Skeletal muscle cell (primary cell): ENCODE measurements at places on chromosomes 5 and 9.
A peak's percentile ranks its signal among the peaks of the same experiment; 100 is the strongest.

DNA sequence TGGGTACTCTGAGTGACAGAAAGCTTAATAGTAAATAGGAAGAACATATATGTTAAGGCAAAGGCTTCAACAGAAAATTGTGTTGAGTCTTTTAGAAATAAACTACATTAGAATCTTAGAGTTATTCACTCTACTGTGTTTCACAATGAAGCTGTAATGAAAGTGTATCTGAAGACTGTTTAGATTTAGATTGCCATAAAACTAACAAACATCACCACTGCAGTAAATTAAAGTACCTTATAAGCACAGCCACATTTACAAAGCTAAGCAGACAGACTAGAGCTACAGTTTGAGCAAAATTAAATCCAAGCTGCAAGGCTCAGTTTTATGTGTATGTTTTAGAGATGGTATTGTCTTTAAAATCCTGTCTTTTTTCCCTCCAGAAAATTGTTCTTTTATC, 172.4 kb downstream of the PBX3 start:
- DNase-seq: no peak

DNA sequence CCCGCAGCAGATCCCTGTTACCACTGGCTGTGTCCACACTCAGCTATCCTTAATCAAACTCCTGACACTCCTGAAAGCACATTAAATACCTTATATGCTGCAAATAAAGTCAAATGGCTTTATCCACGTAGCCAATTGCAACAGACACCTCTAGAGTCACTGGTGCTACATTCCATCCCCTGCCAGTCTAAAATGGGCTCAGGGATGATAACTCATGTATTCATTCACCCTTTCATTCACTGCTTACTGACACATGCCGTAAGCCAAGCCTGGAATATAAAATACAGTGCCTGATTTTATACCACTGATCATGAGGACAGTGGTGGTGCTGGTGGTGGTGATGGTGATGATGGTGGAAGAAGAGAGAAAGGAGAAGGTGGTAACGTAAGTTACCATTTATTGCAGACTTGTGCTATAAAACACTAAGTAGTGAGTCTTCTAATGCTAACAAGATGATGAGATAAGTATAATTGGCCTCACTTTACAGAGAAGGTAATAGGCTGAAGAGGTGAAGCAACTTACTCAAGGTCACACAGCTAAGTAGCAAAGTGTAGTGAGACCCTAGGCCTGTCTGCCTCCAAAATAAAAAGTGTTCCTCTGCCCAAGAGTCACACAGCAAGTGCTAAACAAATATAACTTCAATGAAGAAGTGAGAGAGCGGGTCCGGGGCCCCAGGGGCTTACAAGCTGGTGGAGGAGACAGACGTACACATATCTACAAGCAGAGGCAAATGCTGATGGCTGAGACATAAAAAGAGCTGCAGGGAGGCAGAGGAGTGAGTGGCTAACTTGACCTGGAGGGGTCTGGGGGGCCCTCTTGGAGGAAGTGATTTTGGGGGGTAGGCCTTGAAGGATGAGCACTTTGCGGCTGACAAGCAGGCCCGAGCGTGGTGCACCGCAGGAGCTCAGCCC, 1.2 kb downstream of the TTLL11 start:
- DNase-seq: no peak

- DNase-seq: peak; percentile 33
These were observed 80.2 kb downstream of the DOCK2 start for GRCh38 chr5:169717288-169717687.

DNA sequence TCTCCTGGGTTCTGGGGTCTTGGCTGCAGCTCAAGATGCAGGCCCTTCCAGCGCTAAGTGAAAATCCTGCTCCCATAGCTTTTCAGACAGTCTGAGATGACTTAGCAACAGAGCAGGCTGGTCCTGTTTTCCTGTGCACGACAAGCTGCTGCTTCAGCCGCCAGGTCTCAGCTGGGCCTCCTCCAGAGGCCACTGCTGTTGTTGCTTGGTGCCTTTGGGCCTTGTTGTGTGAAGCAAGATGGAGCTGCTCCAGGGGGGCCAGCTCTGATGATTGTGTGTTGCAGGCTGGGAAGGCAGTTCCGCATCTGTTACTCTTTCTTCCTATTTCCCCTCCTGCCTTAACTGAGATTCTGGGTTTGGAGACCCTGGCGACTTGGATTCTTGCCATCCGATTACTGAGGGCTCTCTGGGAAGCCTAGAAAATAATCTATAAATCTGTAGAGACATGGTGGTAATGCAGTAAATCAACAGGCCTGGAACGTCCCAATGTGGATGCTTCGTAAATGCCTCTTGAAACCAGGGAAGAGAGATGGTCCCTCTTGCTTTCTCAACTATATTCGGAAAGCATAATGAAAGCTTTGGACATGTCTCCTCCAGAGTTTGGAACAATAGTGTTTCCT, 3.2 kb downstream of the MAP1B start:
- DNase-seq: peak; percentile 8

- DNase-seq: no peak
These were observed 325.7 kb downstream of the SLF1 start for GRCh38 chr5:94944160-94944559.

GRCh38 chr5:59586841-59587240, 306.7 kb downstream of the PDE4D start:
- DNase-seq: no peak

GRCh38 chr9:21931428-21931827, 62.8 kb downstream of the CDKN2A start:
- no peak for DNase-seq

GRCh38 chr5:138240650-138241385, 27.7 kb upstream of the CDC23 start:
- DNase-seq: no peak

DNA sequence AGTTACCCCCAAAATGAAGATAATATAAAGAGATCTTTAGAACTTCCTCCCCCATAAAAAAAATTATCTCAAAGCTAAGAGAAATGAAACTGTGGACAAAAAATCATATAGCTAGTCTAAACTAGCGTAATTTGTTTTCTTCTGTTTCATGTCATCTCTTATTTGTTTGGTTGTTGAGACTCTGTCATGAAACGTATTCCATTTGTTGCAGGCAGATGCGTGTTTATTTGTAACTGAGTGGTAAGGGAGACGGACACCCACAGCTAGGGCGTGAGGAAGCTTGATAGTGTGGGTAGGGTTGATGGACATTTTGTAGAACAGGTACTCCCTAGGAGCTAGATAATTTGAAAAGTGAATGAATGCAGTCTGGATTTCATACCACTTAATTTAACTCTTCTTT, 41.9 kb downstream of the OSTF1 start:
- DNase-seq: no peak

DNA sequence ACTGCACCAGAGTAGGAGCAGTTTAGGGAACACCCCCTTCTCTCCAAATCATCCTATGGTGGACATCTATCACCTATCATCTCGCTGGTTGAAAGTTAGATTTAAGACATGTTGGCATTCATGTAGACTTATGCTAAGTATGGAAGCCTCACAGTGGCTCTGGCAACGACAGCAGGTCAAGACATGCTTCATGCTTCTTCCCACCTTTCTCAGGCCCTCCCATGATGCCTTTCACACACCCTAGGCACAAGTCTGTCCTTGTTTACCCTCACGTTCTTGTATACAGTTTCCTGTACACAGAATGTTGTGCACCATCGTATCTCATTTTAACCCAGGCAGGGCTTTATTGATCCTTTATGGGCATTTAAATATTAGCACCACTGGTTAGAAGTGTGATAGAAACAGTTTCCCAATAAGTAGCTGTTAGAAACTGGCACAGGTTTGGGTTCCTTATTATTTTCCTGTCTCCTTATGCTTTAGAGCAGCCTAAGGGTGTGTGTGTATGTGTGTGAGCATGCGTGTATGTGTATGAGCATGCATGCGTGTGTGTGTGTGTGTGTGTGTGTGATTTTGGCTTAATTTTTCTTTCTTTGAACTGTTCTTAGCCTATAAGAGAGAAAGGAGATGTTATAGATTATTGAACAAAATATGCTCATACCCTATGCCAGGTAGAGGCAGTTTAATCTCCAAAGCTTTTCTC, 160.6 kb downstream of the NTRK2 start:
- no peak for DNase-seq

GRCh38 chr5:135265497-135266302, 133.3 kb downstream of the MACROH2A1 start:
- DNase-seq: no peak

- DNase-seq: no peak
These were observed 44.6 kb upstream of the FCN1 start for GRCh38 chr9:134962065-134962972.

DNA sequence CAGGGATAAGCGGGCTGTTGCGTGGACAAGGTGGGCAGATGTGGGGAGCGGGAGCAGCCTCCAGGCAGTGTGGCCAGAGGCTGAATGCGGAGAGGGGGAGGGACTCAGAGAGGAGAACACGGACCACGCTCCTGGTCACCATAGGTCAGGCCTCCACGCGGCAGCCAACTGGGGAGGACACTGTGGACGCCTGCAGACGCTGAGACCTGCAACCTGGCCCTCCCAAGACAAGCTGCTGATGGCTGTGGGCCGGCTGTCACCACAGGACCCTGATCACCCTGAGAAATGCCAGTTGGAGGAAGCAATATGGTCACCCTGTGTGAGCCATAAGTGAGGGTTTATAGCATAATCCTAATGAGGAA, 16.8 kb downstream of the LPCAT1 start:
- no peak for DNase-seq

GRCh38 chr5:177370488-177371119, 12.9 kb downstream of the RGS14 start:
- peak; percentile 51 for DNase-seq

- DNase-seq: no peak
These were observed 87.1 kb downstream of the STARD4 start for GRCh38 chr5:111425205-111425604.

DNA sequence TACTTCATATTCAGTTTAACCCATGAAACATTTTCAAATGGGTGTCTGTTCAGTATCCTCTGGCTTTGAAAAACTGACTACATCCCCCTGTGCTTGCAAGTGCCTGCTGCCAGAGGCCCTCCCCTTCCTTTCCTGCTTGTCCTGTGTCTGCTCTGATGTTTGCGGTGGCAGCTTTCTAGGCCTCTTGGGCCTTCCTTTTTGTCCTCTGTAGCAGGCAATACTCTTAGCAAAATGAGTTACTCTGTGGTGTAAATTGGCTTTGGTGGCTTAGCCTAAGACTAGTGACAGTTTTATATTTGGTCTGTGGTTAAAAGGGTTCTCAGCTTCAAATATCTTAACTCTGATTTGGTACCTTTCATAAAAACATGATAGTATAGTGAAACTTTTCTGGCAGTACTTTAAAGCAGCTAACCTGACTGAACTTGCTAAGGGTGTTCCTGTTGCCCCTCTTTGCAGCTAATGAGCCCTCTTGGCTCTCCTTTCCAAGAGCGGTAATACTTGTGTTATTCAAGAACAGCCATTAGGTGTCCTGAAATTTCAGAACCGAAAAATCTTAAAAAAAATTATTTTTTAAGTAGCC, 76.6 kb downstream of the GOLM1 start:
- no peak for DNase-seq

- no peak for DNase-seq
These were observed 16.3 kb downstream of the TMEM38B start for GRCh38 chr9:105710638-105711037.

DNA sequence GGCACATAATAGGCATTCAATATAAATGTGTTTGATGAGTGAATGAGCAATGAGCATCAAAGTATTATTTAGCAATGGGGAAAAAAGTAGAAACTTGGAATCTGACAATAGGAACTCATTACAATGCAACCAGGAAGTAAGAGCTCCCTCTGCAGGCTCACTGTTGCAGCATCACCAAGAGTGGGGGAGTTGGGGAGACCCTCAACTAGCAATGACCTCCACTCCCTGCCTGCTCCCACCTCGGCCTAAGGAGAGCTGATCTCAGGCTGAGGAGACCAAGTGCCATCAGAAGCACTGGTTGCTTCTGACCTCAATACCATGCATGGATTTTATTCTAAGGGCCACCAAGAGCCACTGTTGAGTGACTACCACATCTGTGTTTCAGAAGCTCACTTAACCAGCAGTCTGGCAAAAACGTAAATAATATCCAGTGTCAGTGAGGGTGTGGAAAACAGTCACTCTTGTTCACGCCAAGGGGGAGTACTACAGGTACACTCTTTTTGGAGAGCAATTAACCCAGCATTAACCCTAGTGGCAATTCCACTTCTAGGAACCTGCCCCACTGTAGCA, 8.0 kb downstream of the VDAC1 start:
- DNase-seq: no peak

DNA sequence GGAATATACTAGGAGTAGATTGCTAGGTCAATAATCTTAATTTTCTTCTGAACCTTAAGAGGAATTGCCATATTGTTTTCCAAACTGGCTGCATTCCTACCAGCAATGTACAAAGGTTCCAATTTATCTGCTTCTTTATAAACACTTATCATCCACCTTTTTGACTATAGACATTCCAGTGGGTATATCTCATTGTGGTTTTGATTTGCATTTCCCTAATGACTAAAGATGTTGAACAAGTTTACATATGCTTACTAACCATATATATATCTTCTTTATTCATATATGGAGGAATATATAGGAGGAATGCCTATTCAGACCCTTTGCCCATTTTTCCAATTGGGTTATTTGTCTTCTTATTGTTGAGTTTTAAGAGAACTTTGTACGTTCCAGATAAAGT, 7.6 kb downstream of the DNAJC18 start:
- DNase-seq: no peak

DNA sequence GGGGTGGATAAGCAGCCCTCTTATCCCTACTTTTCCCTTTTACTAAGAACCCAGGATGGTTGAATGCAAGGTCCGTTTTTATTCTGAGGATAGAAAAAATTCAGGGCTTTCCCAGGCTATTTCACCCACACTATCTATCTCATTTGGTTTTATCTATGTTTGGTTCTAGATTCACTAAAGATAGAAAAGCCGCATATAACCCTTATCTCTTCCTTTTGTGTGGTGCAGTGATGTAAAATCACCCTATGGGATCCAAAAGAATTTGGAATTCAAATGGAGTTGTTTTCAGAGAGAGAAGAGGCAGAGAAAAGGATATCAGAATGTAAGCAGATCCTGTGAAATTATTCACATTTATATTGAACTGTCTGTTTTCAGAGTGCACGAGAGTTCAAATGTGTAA, 236.3 kb upstream of the RFX3 start:
- no peak for DNase-seq

DNA sequence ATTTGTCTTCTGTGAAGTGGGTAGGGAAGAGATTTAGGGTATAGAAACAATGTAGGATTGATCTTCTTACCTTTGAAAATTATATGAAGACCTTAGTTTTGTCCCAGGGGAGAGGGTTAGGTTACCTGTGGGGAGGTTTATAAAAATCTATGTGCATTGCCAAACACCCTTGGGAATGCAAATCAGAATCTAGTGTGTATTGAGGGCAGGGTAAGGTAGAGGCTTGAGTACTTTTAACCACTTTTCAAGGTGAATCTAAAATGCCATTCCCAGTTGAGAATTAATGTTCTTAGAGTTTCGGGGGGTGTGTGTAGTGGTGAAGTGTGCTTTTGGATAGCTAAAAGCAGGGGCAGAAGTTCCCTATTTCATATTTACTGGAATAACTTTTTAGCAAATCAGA, 288.4 kb downstream of the CD180 start:
- no peak for DNase-seq
